H4 (cell line): ENCODE measurements at places on chromosomes 7 and 10. TPM values are rescaled to one million over a fixed set of nuclear protein-coding genes. Genes with fewer than 3 reads are reported as not detected.

GRCh38 chr10:48404646-48405045 is 98.2 kb downstream of the MAPK8 start:
- no peak for DNase-seq

GRCh38 chr10:26857991-26858706 is 2.6 kb downstream of the ABI1 start:
- no peak for DNase-seq

GRCh38 chr10:27695088-27695487 is 50.5 kb downstream of the MKX start:
- no peak for DNase-seq

DNA sequence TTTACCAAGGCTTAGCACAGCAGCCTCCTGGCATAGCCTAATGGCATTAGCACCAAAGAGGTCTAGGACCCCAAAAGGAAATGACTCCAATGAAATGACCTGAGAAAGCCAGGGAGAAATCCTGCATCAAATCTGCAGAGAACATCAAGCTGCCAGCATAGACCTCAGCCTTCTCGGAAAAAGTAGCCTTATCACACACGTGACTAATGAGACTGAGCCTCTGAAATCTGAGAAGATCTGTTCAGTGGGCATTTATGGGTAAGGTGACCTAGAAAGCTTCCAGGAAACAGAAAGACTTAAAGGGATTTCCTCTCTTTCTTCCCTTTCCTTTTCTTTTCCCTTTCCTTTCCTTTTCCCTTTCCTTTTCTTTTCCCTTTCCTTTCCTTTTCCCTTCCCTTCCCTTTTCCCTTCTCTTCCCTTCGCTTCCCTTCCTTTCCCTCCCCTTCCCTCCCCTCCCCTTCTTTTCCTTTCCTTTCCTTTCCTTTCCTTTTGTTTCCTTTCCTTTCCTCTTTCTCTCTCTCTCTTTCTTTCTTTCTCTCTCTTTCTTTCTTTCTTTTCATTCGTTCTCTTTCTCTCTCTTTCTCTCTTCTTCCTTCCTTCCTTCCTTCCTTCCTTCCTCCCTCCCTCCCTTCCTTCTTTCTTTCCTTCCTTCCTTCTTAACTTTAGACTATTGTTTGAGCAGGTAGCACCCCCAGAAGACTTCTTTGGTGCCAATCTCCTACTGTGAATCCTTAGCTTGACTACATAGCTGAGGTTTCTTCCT is 23.1 kb upstream of the PTTG1IP2 start:
- DNase-seq = no peak

DNA sequence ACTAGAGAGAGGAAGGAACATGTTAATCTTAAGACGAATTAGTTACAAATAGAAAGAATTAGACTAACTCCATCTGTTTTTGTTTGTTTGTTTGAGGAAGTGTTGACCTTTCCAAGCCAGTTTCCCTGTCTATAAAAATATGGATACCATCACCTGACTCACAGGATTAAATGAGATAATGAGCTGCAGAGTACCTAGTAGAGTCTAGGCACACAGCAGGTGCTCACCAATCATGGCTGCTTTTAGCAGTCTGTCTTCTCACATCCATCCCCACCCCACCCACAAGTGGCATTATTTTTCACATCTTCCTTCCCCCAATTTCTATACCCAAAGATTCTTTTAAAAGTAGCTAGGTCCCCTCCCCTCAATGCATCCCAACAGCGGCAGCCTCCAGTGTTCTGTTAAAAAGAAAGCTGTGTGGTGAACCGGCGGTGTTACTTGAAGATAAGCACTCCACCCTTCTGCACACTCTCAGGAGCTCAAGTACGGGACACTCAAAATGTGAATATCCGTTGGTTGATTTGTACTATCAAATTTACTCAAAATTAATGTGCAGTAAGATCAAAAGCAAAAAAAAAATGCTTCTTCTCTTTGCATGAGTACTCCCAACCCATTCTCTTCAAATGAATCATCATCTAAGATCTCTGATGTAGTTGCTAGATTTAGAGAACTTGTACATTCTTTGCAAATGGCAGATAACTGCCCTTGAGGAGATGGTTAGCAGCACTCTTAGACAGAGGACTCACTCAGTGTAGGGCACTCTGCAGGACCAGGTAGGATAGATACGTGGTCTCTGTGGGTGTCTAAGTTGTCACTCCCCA is 145.4 kb upstream of the ASAH2 start:
- DNase-seq = no peak

DNA sequence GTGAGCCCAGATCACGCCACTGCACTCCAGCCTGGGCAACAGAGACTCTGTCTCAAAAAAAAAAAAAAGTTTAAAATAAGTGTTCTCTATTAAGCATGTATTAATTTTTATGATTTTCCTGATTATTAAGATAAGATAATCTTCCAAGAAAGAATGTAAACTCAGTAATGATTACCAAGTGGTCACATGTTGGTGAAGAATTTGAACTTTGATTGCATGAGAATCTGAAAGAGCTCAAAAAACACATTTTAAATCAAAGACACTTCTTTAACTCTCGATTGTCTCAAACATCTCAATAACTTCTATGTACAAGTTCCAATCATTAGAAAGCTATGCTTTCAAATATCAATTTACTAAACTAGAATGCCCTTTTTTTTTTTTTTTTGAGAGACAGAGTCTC is 33.8 kb downstream of the SNX8 start:
- no peak for DNase-seq

GRCh38 chr7:147809786-147810185 is 780.8 kb upstream of the C7orf33 start:
- DNase-seq = no peak

GRCh38 chr10:113983552-113983951 is 60.1 kb upstream of the ADRB1 start:
- DNase-seq = no peak

DNA sequence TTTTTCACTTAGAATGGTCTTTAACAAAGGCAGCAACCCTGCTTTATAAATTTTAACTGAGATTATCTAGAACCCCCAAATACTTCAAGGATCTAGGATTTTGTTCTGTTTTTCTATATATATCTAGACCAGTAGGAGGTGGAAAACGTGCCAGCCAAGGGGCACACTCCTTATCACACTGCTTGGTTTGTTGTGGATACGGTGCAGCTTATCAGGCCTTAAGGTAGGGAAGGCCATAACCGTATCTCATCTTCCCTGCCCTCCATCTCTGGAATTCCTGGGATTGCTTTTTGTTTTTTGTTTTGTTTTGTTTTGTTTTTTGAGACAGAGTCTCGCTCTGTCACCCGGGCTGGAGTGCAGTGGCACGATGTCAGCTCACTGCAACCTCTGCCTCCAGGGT is 75.4 kb downstream of the MPLKIP start:
- DNase-seq = no peak

- DNase-seq = no peak
Measured at GRCh38 chr7:70387217-70387616, 744.7 kb upstream of the GALNT17 start.

DNA sequence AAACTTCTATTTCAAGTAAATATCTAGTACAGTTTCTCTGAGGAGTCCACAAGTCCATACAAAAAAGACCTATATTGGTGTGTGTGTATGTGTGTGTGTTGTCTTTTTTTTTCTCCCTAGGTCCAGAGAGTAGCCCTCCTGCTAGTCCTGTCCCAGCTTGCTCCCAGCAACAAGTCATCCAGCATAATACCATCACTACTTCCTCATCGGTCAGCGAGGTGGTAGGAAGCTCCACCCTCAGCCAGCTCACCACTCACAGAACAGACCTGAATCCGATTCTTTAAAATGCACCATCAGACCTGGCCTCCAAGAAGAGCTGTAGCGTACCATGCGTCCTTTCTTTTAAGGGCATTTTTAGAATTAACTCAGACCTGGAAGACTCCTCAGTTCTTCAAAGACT is 139.1 kb downstream of the TRIL start:
- DNase-seq = no peak

DNA sequence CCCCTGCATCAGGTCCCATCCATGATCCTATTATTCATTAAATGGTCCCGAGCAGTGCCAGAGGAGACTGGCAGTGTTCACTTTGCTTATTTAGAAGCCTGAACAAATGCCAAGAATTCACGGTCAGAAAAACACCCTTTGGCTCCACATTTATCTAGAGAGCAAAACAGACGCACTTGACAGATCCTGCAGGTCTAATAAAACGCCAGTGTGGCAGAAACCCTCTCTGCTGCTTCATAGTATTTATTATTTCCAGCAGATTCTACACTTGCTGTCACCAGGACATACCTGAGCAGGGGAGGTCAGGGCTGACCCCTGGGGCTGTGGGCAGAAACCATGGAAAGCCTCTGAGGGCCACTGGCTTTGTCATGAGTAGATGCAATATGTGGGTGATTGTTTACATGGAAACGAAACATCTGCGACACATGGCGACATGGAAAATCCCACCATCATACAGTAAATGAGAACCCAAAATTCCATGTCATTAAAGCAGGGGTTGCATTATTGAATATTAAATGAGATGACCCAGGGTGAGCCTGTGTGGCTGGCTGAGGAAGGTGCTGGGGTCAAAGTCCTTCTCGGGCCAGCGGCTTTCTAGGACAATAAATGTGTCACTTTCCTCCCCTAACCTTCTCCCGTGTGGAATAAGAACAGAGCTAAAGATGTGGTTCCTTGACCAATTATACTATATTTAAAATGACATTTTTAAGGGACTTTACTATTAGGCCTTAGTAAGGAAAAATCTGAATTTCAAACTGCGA is 205.9 kb upstream of the SVIL start:
- no peak for DNase-seq

- no peak for DNase-seq
Measured at GRCh38 chr7:74289659-74290552, 699 bp downstream of the CLIP2 start.

DNA sequence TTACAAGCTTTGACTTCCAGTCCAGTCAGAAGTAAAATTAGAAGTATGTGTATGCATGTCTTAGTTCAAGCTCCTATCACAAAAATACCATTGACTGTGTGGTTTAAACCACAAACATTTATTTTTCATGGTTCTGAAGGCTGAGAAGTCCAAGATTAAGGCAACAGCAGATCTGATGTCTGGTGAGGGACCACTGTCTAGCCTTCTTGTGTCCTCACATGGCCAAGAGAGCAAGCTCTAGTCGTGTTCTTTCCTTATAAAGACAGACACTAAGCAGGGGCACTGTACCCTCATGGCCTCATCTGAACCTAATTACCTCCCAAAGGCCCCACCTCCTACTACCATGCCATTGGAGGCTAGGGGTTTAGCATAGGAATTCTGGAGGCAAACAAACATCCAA is 41.3 kb upstream of the ARL4A start:
- peak; percentile 93 for DNase-seq

DNA sequence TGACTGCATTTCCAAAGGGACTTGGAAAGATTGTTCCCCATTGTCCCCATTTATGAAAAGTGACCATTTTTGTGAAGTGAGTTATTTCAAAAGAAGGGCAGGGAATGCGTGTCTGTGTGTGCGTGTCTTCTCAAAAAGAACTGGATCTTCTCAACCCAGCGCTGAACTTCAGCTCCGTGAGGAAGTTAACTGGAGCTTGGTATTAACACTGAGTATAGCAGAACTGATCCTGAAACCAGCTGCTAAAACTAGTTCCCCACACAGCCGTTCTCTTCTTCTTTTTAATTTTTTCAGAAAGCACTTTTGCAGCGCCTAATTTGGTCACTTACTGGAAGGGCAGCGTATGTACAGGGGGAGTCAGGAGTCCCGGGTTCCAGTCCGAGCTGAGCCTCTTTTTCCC is 45.8 kb upstream of the PLEKHA1 start:
- DNase-seq = no peak

- DNase-seq = no peak
Measured at GRCh38 chr7:43823941-43824340, 45.4 kb downstream of the MRPS24 start.

DNA sequence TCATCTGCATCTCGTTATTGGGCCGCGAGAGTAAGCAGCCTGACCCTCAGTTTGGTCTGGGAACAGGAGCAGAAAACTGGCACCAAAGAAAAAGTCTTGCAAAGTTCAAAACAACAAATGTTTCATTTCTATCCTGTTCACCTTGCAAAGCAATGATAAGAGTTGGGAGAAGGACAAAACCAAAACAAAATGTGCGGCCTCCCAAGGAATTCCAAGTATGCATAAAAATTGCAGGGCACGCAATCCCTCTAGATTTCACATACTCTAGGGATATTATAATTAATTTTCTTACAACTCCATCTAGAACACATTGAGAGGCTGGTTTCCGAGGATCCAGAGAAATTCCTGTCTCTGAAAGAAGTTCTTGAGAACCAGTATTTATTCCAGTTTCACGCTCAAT is 20.1 kb downstream of the CHUK start:
- no peak for DNase-seq

DNA sequence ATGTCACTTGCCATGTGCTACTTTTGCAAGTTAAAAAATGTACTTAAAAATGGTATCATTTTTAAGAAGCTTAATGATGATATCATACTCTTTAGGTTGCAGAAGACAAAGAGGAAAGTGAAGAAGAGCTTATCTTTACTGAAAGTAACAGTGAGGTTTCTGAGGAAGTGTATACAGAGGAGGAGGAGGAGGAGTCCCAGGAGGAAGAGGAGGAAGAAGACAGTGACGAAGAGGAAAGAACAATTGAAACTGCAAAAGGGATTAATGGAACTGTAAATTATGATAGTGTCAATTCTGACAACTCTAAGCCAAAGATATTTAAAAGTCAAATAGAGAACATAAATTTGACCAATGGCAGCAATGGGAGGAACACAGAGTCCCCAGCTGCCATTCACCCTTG is 6.1 kb downstream of the LMOD2 start:
- no peak for DNase-seq

DNA sequence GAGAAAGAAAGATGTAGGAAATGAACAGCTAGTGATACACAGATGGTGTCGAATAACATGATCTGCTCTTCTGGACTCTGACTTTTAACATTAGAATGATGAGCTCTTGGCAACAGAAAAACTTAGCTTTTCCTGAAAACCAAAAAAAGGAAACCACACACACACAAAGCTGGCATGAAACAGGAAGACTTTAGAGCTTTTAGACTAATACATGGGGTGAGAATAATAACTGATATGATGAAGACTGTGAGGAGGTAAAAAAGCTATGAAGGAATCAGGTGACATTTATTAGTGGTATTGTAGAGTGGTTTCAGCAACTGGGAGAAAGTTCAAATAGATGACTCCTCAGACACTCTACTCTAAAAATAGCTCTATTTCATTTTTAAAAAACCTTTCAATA is 491.9 kb downstream of the PARD3 start:
- no peak for DNase-seq

GRCh38 chr7:30206942-30207341 is 72.2 kb downstream of the MTURN start:
- peak; percentile 32 for DNase-seq

GRCh38 chr10:46226900-46227558 is 59.8 kb upstream of the ANTXRL start:
- DNase-seq = no peak

- DNase-seq = no peak
Measured at GRCh38 chr10:48255722-48256121, 18.8 kb downstream of the FRMPD2 start.

GRCh38 chr10:3348564-3348963 is 176.0 kb upstream of the PITRM1 start:
- DNase-seq = no peak

GRCh38 chr10:123143162-123143824 is 4.6 kb upstream of the HMX2 start:
- DNase-seq = no peak

The CCDC201 gene
- total RNA-seq = 0.08 and 0.10 TPM in 2 replicates

The WASL gene
- total RNA-seq = 7.9 and 12.8 TPM in 2 replicates

The ANKRD22 gene
- total RNA-seq = not detected in 2 replicates

The CPA2 gene
- total RNA-seq = not detected in 2 replicates

The ASZ1 gene
- 0.14 TPM in 1 of 2 replicates, not detected in the other for total RNA-seq

The STK31 gene
- 0.56 TPM in 1 of 2 replicates, not detected in the other for total RNA-seq

The TMEM176A gene
- not detected in 2 replicates for total RNA-seq

The SPOCK2 gene
- total RNA-seq = 0.27 and 0.29 TPM in 2 replicates

The MKLN1 gene
- 17.0 and 25.1 TPM in 2 replicates for total RNA-seq

The IFIT1B gene
- 0.12 TPM in 1 of 2 replicates, not detected in the other for total RNA-seq

The ABCB8 gene
- total RNA-seq = 25.2 and 26.5 TPM in 2 replicates

The LGI1 gene
- 0.08 TPM in 1 of 2 replicates, not detected in the other for total RNA-seq

The ITGA8 gene
- 9.2 and 17.2 TPM in 2 replicates for total RNA-seq

The LRMDA gene
- total RNA-seq = 0.10 TPM in 1 of 2 replicates, not detected in the other
